ENCODE measurements at places on chromosomes 7 and 10.

DNA sequence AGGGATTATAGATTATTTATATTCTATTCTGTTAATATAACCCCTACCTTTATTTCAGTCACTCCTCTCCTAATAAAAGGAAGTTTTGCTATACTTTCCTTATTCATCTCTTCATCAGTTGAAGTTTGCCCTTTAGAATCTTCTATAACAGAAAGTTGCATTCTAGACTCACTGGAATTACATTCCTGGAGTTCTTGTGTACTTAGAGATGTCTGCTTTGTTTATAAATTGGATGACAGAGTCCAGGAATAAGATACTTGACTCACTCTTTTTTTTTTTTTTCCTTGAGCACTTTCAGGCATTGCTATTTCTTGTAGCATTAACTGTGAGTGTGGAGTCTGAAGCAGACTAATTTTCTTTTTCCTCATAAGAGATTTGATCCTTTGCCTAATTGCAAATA is 640.8 kb downstream of the XPNPEP1 start:
- no peak for DNase-seq
- H3K4me3 ChIP-seq: no peak overlapping the region
- no peaks in the 10 kb centered on the region for H3K27me3 ChIP-seq
- H3K4me1 ChIP-seq: no peaks in the 10 kb centered on the region
- no peaks in the 10 kb centered on the region for H3K36me3 ChIP-seq

- H3K4me3 ChIP-seq: no peak overlapping the region
- peaks cover 6% of the 10 kb centered on the region for H3K4me1 ChIP-seq
- no peaks in the 10 kb centered on the region for H3K36me3 ChIP-seq
- no peak for DNase-seq
- no peak overlapping the region for H3K27ac ChIP-seq
- H3K27me3 ChIP-seq: peaks cover 3% of the 10 kb centered on the region
Observed at GRCh38 chr7:3370921-3371320, 69.9 kb downstream of the SDK1 start.

DNA sequence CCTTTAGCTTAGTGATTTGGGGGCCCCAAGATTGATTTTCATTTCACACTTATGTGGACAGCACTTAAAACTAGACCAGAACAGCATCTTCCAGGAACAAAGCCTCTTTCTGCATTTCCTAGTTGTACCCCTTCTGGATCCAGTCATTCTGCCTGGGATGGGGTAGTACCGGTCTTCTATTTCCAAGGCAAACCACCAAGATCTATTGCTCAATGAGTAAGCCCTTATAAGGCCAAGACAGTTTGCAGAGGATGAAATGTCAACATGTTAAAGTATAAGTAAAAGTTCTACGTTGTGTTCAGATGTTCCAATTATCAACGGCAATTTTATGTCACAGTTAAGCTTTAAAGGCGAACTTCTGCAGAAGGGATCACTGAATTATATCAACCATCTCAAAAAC is 106.9 kb upstream of the ZNF746 start:
- peaks cover 50% of the 10 kb centered on the region for H3K36me3 ChIP-seq
- H3K27ac ChIP-seq: no peak overlapping the region
- peaks cover 13% of the 10 kb centered on the region for H3K4me1 ChIP-seq
- H3K4me3 ChIP-seq: no peak overlapping the region

GRCh38 chr10:12690525-12691126 is 310.9 kb downstream of the CCDC3 start:
- no peak overlapping the region for H3K27ac ChIP-seq
- DNase-seq: no peak
- no peaks in the 10 kb centered on the region for H3K4me1 ChIP-seq
- H3K4me3 ChIP-seq: no peak overlapping the region
- H3K27me3 ChIP-seq: no peaks in the 10 kb centered on the region
- H3K36me3 ChIP-seq: no peaks in the 10 kb centered on the region

- H3K4me3 ChIP-seq: no peak overlapping the region
- H3K27me3 ChIP-seq: peaks cover 81% of the 10 kb centered on the region
- H3K27ac ChIP-seq: no peak overlapping the region
- H3K4me1 ChIP-seq: no peaks in the 10 kb centered on the region
- H3K36me3 ChIP-seq: no peaks in the 10 kb centered on the region
- DNase-seq: no peak
Observed at GRCh38 chr7:155484483-155485399, 26.8 kb downstream of the EN2 start.

DNA sequence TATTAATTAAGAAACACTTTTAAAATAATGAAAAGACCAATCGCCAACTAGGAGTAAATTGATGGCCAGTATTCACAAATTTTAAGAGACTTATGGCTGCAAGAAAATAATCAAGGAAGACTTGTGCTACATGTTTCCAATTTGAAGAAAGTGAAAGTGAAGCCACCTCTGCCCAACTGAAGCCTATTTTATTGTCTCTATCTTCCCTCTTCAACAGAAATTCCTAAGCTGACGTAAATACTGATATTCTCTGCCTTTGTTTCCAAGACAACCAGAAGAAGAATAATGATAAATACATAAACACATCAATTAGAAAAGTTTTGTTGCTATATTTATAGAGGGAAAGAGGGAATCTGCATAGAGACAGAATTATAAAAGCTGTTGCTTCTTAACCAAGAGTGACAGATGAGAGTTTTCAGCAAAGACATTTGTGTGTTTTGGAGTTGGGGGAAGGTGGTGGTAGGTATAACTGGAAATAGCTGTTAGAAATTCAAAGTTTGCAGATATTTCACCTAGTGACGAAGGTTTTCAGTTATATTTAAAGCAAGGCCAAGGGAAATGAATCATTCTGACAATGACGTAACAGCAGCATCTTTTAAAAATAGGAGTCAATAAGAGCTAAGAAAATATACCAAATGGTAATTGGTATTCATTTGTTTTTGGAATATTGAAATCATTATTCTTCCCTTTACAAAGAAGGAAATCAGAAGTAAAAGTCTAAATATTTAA is 576.6 kb upstream of the SORCS1 start:
- H3K27ac ChIP-seq: no peak overlapping the region
- H3K36me3 ChIP-seq: no peaks in the 10 kb centered on the region
- H3K27me3 ChIP-seq: no peaks in the 10 kb centered on the region
- no peak overlapping the region for H3K4me3 ChIP-seq
- H3K4me1 ChIP-seq: peaks cover 1% of the 10 kb centered on the region

Measured in common myeloid progenitor, CD34-positive (primary cell).